ENCODE measurements at places on chromosomes 6 and 20.

DNA sequence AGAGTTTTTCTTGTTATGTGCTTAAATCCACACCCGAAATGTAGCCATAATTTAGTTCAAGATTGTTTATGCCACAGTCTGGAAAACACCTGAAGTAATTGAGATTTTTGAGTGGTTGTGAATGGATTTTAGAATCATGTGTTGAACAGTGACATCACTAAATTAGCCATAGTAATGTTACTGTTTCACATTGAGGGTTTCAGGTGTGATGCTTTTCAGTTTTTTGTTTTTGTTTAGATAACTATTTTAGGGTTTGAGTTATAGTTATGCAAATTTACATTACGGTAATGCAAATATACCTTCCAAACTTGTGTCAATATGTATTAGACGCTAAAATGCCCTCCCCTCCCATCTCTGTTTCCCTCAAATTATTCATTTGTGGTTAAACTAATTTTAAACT, 22.9 kb downstream of the QKI start:
- no peak for DNase-seq

DNA sequence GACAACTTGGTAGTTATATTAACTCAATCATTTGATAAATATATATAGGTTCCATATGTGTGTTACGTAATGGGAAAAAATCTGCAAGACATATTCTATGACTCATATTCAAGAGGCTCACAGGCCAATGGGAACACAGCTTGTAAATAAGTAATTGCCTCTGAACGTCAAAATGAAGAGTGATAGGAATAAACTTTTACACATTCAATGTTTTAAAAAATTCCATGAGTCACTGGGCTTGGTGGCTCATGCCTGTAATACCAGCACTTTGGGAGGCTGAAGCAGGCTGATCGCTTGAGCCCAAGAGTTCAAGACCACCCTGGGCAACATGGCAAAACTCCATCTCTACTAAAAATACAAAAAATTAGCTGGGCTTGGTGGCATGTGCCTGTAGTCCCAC, 209.4 kb upstream of the MCHR2 start:
- DNase-seq = no peak

- DNase-seq = no peak
Observed at GRCh38 chr6:28864326-28864923, 59.4 kb downstream of the TRIM27 start.

DNA sequence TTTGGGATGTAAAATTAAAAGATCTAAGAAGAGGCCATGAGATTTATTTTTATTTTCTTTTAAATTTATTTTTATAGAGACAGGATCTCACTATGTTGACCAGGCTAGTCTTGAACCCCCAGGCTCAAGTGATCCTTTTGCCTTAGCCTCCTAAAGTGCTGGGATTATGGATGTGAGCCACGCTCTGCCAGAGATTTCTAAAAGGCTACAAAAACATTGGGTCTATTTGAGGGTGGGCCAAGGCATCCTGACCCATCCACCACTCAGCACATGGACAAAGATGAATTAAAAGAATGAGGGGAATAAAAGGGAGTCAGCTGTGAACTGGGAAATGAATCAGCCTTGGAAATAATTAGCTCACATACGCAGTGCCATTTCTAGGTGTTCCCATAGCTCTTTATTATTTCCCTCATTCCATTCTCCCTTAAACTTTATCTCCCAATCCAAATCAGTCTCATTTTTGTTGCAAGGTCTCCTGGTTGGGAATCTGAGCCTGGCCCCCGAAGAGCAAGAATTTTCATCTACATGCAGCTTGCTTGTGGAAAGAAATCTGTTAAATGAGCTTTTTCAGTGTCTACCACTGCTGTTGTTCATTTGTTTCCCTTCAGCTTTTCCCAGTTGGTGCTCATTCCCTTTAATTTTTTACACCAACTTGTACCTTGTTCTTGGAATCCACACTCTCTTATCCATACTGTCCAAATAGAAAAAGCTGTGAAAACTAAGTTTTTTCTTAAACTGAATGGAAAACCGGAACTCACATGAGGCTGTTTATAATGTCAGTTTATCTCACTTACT, 66.9 kb downstream of the MKKS start:
- no peak for DNase-seq

DNA sequence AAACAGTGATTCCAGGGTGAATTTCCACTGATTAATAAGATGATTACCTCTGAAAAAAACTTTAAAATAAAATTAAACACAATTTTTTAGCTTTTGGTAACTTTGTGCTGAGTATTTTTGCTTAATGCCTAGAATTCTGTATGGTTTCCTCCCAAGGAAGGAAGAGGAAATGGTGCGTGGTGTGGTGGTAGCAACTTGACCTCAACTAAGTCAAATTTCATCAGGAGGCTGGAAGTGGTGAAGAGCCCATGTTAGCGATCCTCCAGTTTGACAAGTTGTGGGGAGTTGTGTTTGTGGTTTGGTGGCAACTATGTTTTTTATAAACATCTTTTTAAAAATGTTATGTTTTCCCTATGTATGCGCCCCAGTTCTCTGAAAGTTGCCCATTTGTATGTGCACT, 5.0 kb upstream of the RTF2 start:
- no peak for DNase-seq

- DNase-seq = no peak
Observed at GRCh38 chr6:11854408-11855165, 76.0 kb upstream of the ADTRP start.

DNA sequence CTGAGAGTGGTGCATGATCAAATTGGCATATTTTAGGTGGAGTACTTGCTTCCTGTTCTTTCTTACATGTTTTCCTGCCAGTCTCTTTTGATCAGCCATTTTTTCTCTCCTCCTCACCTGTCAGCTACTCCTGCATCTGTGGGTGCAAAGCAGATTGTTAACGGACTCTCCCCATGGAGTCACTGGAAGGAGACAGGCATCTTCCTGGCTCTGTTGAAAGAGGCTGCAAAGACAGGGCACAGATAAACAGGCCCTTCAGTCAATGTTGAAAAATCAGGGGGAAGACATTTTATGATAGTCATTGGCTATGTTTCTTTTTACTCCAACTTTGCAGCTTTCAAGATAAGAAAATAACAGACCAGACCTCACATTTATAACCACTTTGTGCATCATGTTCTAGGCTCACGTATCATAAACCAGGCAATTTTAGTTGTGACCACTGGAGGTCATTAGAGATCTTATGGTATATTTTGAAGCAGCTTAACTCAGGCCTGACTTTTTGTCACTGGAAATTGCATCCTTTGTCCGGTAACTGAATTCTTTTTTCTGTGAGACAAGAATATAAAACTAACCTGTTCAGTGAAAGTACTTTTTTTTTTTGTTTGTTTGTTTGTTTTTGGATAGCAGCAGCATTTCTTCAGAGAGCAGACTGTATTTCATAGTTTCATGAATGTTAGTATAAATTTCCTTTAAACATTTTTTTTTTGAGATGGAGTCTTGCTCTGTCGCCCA, 20.1 kb downstream of the ECT2L start:
- no peak for DNase-seq

DNA sequence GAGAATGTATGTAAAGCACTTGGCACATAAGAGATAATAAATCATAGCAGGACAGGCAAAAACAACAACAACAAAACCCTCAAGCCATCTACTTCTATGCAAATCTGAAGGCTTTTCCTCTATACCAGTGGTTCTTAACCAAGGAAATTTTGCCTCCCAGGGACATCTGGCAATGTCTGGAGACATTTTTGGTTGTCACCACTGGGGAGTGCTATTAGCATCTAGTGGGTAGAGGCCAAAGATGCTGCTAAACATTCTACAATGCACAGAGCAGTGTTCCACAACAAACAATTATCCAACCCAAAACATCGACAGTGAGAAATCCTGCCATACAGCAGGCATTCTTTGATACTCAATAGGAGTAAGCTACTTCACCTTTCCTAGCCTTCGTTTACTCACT, 28.2 kb downstream of the NDRG3 start:
- no peak for DNase-seq

DNA sequence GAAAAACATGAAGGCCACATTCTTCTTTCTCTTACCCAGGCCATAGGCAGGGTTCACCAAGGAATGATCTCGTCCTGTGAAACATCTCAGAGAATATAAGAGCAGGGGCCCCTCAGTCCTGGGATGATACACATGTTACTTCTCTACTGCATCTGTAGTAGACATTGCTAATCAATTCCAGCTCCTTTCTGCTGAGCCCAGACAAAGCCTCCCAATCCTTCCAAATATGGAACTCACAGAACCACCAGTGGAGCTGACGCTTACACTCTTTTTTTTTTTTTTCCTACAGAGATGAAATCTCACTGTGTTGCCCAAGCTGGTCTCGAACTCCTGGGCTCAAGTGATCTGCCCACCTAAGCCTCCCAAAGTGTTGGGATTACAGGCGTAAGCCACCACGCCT, 9.1 kb downstream of the SNTA1 start:
- DNase-seq = no peak

DNA sequence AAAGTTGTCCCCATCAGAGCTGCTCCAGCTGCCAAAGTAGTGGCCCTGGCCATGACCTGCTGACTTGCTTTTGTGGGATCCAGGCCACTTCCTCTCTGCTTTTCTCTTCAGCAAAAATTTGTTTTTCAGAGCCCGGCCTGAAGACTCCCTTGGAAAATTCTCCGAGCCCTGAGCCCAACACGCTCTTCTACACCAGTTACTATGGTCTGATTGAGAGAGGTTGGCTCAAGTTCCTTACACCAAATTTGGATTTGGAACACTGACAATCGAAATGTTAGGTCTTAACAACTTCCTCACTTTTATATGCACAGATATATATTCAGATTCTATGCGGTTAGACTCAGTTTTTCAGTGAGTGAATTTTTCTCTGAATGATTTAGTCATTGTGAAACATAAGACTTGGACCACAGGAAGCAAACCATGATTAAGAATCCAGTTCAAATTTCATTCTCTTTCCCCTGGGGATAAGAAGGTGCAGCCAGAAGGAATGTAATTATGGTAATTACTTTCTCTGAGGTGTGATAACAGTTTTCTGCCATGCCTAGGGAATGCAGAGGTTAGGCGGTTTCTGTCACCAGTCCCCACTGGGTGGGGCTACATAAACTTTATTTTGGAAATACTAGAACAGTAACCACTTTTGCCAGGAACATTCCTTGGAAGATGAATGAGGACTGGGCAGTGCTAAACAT, 365.2 kb downstream of the SYNE1 start:
- DNase-seq = no peak

- no peak for DNase-seq
Observed at GRCh38 chr6:133947302-133947900, 5.6 kb upstream of the TBPL1 start.

DNA sequence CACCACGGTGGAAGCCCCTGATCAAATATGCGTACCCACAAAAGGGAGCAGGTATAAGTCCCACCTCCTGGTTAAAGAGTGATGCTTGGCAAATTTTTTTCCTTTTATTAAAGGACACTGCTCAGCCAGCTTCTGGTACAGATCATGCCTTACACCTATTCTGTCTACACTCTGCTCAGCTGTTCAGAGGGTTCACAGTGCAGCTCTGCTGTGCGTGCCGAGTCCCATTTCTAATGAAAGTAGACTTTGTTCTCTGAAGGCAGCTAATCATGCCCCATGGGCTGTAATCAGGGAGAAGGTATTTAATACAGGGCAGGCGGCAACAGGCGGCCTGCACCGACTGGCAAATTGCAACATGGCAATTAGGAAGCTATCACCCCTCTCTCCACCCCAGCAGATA, 16.3 kb downstream of the LRRC73 start:
- no peak for DNase-seq
